ENCODE measurements at places on chromosomes 2 and 18.

DNA sequence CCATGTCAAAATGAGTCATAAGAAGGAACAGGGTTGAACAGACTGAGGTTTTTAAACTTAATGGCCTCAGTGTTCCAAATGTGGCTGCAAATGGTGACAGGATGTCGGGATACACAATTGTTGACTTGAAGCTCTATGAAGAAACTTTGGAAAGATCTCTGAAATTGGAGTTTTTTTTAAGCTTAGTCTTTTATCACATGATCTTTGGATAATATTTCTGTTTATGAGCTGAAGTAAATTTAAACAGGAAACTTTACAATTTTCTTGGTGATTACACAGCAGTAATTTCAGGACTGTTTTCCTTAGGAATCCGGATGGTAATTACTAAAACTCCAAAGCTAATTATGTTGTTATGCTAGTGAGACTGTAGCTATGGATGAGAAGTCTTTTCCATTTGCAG, 199.1 kb upstream of the NRXN1 start:
- no peak for DNase-seq

- DNase-seq = no peak
These were observed 31.7 kb downstream of the LRP2 start for GRCh38 chr2:169330555-169331198.

GRCh38 chr2:148519013-148519412, 125.5 kb upstream of the EPC2 start:
- no peak for DNase-seq

DNA sequence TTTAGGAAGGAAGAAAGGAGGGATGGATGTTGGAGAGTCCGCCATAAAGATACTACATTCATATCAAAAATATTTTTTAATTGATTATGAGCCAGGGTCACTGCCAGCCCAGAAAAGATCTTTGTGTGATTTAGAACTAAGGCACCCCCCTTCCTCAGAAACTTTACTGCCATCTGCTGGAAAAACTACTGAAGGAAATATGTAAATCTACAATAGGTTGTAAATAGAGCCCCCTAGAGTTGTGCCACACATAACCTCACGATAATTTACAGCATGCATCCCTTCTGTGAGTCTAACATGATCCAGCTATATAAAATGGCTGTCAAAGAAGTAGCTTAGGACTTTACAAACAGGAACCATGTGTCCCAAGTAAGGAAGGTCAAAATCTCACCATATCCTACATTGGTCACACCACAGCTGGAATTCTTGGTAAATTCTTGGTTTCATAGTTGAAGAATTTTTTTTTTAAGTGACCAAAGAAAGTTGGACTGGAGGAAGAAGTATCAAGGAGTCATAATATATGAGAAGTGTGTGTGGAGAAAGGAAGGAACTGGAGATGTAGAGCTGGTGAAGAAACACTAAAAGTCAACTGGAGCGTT, 152.5 kb downstream of the CYP26B1 start:
- DNase-seq = no peak

- DNase-seq = no peak
These were observed 1.3 kb downstream of the LAPTM4A start for GRCh38 chr2:20050104-20050645.

DNA sequence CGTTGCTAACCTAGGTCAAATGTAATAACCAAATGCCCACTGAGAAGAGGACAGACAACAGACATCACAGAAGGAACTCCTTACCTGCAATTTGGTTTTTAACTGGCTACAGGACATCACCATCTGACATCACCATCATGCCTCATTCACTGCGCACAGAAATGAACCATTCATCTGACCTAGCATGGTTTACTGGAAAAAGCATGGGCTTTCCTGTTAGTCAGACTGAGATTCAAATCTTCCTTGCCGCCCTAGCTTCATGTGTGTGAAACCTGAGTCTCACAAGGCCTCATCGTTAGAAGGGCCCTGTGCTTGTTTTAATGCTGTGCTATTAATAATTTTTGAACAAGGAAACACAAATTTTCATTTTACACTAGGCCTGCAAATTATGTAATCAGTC, 1.1 kb upstream of the HIBCH start:
- no peak for DNase-seq

DNA sequence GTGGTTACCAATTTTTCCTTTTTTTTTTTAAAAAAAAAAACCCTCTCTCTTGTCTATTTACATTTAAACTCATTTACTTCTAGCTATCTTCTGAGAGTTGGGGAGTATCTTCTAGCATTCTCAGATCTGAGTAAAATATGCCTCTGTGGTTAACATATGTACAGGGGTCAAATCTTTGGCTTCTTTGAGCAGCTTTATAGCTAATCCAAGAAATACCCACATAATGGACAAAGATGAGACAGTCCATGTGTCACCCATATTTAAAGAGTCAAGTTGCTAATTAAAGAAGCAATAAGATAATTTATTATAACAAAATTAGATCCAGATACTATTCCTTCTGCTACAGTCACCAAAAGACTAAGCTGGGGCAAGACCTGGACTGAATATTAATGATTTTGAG, 139.0 kb upstream of the HNRNPA3 start:
- DNase-seq = no peak

DNA sequence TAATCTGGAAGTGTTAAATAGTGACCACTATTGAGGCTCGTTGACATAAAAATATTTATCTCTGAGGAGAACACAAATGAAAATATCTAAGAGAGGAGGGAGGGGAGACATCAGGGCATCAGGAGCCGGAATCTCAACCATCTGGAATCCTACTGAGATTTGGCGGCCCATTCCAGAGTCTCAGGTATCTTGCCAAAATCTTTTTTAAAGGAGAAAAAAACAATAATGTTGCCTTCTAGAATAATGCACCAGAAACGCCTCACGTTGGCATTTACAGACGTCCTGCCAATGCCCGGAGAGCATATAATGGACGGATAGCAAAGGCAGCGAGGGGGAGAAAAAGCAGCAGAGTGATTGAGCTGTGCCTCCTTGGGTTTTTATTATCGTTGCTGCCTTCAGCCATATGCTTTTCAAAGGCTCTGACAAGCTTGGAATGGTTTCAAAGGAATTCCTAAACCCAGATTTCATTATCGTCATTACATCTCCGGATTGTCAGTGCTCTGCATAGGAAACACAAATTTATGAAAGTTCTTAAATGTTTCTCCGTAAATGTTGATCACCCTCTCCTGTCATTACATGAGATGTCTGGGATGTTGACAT, 30.9 kb upstream of the EGR4 start:
- no peak for DNase-seq

GRCh38 chr18:39701055-39701783, 2135.6 kb upstream of the CELF4 start:
- no peak for DNase-seq

DNA sequence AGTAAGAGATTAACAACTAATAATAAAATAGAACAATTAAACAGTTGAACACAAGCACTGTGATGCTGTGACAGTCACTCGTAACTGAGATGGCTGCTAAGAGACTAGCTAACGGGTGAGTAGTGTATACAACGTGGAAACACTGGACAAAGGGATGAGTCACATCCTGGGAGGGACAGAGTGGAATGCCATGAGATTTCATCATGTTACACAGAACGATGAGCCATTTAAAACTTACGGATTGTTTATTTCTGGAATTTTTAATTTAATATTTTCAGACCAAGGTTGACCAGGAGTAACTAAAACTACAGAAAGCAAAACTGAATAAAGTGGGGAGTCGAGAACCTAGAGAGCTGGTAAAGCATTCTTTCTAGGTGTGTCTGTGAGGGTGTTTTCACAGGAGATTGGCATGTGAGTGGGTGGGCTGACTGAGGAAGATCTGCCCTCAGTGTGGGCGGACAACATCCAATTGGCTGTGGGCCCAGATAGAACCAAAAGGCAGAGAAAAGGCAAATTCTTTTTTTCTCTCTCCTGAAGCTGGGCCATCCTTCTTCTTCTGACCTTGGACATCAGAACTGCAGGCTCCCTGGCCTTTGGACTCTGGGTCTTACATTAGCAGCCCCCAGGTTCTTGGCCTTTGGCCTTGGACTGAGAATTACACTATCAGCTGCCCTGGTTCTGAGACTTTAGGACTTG, 14.6 kb downstream of the TMSB10 start:
- DNase-seq = peak; percentile 43

DNA sequence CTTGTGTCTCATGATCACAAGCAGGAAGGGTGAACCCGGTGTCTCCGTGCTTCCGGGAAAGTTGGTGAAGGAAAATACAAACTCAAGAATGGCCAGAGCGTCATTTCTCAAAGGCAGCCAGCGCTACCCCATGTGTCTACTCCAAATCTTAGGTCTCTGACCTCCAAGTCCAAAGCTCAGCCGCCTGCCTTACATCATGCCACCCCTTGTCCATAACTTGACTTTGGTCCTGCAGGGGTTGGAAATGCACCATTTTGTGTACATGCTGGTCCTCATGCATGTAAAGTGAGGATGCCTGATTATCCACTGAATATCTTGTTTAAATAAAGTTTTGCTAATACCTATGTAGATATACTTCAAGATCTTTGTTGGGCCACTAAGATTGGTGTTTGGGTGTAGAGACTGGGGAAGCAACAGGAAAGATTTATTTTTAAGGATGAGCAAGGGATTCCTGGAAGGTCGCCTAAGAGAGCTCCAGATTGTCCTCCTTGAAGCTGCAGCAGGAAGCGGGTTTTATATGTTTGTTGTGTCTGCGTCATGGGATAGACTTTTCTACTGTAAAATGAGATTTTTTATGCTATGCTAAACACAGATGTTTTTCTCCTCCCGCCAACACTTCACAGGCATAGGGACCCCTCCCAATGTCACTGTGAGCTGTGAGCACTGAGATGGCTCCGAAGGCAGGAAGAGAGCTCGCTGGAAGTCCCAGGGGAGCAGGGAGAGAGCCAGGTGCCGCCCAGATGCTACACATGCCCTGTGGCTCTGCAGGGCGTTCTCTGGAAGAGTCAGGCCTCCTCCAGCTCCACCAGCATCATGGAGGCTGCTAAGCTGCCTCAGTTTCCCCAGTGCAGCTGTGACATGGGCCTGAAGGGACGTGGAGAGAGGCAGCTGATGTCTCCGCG, 176.2 kb upstream of the HDAC4 start:
- no peak for DNase-seq

GRCh38 chr2:72136331-72136730, 11.3 kb downstream of the CYP26B1 start:
- DNase-seq = no peak
